ENCODE measurements at places on chromosomes 5 and 9.
A peak's percentile ranks its signal among the peaks of the same experiment; 100 is the strongest.

GRCh38 chr5:142206801-142207200 is 98.2 kb downstream of the NDFIP1 start:
- DNase-seq = no peak

- no peak for DNase-seq
Measured at GRCh38 chr9:81771571-81771970, 82.2 kb upstream of the TLE1 start.

GRCh38 chr5:120465436-120465961 is 1.4 kb downstream of the PRR16 start:
- peak; percentile 28 for DNase-seq

DNA sequence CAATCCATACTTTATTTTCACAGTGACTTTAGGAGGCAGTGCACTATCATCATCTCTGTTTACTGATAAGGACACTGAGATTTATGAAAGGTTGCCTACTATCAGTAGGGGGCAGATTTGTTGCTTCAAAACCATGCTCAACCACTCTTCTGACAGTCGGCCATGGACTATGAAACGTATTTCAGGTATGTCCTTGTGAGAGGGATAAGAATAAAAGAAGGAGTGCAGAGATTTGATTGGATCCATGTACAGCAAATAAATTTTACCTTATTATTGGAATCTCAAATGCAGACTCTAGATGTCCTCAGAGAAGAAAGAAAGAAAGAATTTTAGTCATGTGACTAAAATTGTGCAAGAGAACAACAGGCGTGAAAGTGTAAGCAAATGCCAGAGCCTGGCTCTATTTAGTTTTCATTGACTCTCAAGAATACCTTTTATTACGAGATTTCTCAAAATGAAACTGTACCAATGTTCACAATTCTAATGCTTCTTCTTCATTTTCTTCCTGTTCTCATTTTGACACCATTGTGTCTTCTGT is 296.6 kb upstream of the RASA1 start:
- peak; percentile 13 for DNase-seq

- no peak for DNase-seq
Measured at GRCh38 chr5:140000332-140000731, 42.8 kb downstream of the NRG2 start.

- peak; percentile 93 for DNase-seq
Measured at GRCh38 chr9:129482521-129483414, 138.1 kb downstream of the C9orf50 start.

DNA sequence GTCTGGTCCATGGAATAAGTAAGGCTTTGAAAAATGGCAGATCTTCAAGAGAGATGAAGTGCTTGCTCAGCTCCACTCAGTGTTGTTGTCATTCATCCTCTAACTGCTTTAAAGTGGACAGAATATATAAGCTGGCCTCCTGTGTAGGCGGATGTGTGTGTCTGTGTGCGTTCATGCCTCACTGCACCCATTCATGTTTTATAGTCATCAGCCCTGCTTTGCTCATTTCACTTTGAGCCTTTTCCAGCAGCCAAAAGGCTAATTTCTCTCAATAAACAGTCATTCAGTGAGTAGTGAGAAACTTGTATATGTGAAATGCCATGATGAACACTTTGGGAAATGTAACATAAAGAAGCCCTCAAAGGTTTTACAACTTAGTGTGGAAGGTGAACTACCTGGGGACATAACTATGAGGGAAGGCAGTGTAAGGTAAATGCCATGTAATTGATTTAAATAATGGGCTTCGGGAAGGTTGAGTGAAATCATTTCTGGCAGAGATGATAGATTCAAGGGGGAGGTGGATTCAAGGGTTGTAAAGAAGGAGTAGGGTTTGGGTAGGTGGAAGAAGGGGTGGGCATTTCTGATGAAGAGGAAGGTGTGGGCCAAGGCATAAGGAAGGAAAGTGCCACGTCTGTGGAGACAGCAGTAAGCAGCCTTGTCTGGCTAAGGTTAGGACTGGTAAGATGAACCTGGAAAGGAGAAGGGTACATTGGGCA is 15.7 kb downstream of the TTC23L start:
- DNase-seq = no peak

- no peak for DNase-seq
Measured at GRCh38 chr5:1299511-1299850, 4.6 kb upstream of the TERT start.

DNA sequence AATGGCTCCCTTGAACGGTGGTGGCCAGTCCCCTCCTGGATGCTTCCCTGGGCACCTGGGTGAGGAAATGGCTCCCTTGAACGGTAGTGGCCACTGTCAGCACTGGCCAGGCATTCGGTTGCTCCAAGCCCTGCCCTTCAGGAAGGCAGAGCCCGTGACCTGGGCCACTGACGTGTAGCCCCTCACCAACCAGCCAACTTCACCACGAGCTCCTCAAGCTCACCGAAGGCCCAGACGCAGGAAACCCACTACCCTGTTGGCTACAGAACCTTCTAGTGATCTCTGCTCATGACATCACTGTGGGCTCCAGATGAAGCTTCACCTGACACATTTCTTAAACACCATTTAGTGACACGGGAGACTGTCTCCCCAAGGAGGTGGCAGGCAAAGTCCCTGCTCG is 9.2 kb downstream of the SLC6A3 start:
- no peak for DNase-seq

Data from RWPE1 (cell line).